Stimulated activated CD4-positive, alpha-beta T cell treated with anti-CD3 and anti-CD28 coated beads, Interleukin-1b, Interleukin-23, amount 100 ng/mL, for 48 hours (primary cell): ENCODE measurements at places on chromosomes 13 and 19.

DNA sequence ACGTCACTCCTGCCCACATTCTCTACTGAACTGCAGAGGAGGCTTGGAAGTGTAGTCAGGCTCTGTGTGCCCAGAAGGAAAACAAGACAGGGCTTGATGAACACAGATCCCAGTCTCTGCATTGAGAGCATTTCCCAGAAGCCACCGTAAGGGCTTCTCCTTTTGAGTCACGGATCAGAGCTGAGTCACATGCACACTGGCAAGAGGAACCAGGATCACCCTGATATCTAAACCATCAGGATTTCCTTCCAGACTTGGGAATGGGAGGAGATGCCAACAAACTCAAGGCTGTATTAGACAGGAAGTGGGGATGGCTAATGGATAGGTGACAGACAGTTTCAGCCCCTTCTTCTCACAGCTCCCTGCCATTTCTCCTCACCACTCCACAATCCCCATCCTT is 17.7 kb upstream of the FBXO17 start:
- DNase-seq, result no peak

- DNase-seq, result no peak
These were observed 17.1 kb downstream of the USPL1 start for GRCh38 chr13:30634838-30635237.

DNA sequence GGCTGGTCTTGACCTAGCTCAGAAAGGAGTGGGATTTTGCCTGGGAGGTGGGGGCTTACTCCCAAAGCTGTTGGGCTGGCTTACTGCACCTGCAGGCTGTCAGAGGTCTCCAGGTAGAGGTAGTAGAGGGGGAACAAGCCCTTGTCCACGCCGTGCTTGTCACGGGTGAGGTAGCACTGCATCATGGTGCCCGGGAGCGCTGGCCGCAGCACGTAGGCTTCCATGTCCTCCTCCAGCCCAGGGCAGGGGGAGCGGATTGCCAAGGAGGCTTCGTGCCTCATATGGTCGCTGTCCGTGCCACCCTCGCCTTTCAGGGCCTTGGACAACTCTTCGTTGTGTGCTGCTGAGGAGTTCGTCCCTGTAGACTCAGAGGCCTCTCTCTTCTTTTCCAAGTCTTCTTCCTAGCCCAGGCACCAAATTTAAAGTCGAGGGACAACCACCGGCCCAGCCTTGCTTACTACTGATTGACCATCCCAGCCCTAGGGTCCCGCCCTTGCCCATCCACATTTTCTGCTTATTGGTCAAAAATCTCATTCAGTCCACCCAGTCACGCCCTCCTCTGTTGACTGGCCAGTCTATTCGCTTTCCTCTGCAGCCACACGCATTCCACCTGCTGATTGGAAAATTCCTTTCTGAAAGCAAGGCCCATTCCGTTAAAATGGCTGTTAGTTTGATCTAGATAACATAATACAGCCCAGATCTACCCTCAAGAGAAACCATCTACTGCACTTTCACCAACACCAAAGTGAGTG is 10.5 kb downstream of the TULP2 start:
- DNase-seq, result no peak

DNA sequence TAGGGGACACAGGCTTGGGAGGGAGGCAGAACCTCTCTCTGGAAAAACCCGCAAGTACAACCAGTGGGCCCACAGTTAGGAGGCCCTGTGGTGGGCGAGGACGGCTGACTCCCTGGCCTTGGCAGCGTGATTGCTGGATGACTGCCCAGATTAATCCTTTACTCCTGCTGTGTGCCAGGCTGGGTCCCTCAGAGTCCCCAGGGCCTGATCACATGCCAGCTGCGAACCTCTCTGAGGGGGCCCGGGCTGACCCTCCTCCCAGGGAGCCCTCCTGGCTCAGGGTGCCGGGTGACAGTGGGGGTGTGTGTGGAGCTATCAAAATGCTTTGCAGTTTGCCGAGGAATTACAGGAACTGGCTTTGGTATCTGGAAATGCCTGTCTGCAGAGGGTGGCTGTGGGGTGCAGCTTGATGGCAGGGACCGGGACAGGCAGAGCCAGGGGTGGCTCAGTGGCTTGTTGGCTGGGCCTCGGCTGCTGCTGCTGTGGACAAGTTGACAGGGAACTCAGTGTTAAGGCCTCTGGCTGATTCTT is 48.9 kb downstream of the DNM2 start:
- no peak for DNase-seq

DNA sequence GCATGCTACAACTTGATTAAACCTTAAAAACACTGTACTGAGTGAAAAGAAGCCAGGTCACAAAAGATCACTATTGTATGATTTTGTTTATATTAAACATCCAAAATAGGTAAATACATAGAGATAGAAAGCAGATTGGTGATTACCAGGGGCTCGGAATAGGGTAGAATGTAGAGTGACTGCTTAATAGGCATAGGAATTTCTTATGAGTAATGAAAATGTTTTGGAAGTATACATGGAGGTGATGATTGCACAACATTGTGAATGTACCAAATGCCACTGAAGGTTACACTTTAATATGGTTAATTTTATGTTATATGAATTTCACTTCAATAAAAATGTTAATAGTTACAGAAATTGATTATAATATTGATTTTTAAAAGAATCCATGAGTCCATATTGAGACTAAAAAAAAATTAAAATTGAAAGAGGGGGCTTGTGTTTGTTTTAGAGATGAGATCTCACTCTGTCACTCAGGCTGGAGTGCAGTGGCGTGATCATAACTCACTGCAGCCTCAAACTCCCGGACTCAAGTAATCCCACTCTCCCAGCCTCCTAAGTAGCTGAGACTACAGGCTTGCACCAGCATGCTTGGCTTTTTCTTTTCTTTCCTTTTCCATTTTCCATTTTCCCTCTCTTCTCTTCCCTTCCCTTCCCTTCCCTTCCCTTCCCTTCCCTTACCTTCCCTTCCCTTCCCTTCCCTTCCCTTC is 85.1 kb downstream of the FNDC3A start:
- DNase-seq, result no peak

DNA sequence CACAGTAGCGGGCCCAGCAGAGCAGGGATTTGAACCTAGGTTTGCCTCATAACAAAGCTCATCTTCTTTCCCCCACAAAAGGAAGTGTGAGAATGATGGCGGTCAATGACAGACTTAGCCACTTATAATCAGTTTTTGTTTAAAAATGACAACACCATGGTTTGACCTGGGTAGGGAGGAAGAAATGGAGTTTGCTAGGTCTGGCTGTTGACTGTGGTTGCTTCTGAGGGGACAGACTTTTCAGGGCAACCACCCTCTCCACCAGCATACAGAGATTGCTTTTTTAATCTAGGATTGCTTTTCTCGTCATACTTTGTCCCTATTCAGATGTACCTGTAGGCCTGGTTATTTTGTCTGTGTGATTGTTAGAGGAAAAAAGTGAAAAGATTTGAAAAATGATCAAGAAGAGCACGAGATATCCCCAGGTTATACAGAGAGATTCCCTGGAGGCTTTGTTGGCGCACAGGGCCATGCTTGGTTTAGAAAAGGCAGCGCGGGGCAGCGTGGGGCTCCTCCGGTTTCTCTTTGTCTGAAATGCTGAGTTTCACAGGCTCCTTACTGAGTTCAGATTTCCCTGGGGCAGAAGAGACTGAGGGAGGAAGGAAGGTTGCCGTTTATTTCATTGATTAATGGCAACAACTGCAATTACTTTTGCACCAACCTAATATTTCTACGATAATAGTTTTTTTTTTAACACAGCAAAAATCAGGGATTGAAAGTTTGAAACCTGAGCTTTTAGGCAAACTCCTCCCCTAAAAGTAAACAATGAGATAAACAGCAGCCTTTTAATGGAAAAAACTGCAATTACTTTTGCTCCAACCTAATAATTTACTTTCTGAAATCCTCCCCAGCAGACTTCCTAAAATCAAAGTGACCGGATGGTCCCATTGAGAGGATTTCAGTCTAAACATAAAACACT is 97.0 kb upstream of the RNF113B start:
- no peak for DNase-seq

DNA sequence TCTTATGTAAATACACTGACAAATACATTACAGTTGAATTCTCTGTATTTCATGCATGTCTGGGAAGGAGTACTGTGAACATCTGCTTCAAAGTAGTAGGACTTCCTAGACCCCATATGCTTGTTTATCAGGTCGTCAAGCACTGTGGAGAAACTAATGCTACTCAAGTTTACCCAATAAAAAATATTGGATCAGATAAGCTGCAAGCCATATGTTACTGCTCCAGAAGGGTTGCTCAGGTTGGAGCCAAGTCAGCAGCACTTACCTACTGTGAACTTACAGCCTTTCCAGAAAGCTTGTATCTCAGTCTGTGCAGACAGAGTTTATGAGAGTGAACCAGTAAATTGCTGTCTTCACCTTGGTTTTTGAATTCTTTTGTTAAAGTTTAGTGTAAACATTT is 36.2 kb downstream of the SLAIN1 start:
- DNase-seq, result no peak

GRCh38 chr19:13240312-13241022 is 90.3 kb downstream of the IER2 start:
- no peak for DNase-seq

DNA sequence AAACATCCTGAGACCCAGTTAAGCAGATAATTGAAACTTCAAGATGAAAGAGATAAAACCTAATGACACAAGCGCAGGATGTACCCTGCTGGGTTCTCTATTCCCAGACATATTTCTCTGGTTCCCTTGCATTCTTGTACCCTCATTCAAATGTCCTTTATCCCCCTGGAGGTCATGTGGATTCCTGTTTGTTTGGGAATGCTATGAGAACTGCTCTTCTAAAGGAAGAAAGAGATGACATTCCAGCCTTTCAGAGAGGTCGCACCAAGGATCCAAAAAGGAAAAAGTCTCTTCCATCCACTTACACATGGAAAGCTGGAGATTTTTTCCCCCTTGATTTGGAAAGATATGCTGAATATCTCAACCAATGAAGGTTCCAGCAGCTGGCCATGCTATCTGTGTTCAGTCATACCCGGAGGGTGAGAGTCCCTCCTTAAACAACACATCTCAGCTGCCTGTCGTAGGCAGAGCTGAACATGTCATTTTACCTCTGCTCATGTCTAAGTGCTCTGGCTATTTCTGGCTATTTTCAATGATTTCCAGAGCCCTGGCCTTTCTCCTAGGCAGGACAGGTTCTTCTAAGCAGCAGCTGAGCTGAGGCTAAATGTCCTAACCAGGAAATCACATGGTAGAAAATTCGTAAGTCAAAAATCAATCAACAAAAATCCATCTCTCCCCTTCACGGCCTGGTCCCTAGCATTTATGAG is 52.5 kb downstream of the C13orf42 start:
- no peak for DNase-seq

DNA sequence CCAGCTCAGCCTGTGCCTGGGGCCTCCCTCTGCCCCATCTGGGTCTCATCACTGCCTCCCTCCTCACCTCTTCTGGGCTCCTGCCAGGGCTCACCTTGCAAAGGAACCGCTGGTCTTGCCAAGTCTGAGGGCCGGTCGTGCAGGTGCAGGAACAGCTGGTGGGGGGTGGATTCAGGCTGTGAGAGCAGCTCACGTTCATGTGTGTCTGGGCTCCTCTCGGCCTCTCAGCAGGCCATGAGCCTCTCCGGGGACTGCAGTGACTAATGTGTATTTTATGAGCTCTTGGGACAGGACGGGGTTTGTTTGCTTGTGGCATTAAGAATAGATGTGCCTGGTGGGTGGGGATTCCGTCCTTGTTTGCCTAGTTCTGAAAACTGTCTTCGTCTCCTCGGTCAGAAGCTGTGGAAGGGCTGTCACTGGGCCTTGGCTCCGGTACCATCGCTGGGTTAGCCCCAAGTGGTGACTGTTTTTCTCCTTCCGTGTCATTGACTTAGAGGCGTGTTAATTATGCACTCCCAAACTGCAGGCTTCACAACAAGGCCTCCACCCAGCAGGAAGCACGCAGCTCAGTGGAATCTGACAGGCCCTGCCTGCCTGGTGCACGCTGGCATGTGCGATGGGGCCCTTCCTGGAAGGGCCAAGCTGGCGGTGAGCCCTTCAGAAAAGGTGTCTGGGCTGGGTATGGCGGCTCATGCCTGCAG is 77.6 kb downstream of the KDM4B start:
- DNase-seq, result no peak

DNA sequence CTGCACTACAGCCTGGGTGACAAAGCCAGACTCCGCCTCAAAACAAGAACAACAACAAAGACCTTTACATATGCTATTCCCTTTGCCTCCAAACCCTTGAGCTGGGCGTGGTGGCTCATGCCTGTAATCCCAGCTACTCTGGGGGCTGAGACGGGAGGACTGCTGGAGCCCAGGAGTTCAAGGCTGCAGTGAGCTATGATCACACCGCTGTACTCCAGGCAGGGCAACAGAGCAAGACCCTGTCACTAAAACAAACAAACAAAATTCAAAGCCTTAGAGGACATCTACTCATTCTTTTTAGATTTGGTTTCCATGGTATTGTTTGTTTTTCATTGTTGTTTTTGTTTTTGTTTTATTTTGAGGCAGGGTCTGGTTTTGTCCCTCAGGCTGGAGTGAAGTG is 7.8 kb downstream of the ACER1 start:
- DNase-seq, result no peak

- DNase-seq, result no peak
These were observed 14.6 kb downstream of the ADGRE5 start for GRCh38 chr19:14395710-14396336.

DNA sequence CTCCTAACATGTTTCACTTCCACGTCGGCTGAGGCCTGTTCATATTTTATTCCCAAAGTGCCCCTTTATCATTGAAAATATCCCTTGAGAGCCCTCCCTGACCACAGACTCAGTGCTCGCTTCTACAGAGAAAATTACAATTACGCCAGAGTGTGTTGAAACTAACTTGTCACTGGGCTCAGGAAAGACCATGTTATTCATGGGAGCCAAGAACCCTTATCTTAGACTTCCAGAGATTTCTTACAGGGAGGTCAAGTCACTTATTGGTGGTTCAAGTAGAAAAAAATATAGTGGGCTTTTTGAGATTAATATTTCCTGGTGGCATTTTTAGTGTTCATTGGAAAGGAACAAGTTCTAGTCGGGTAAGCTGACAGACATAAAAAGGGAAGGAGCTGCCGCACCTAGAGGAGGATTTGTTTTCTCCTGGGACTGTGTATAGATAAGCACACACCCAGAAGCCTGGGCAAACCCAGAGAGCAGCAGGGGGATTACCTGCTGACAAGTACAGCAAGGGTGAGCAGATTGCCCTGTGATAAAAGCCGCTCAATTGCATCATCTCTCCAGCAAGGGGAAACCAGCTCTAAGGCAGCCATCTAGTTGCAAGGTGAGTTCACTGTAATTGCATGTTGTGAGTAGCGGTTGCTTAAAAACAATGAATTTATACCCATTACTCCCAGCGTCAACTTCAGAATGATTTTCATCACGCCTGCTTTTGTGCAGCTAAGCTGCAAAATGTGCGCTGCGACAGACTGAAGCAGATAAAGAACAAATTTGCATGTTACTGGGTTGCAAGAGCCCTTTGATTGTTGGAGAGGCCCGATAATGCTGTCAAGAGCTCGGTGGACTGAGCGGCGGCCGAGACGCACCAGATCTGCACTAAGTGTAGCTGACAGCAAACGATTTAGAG is 46.2 kb downstream of the DCT start:
- peak; percentile 61 for DNase-seq

- DNase-seq, result no peak
These were observed 1.0 kb downstream of the IRF2BP1 start for GRCh38 chr19:45884682-45885555.
